Suprapubic skin (tissue), 4 donors: ENCODE measurements at places on chromosomes 2 and 18. TPM values are rescaled to one million over a fixed set of nuclear protein-coding genes. Genes with fewer than 3 reads are reported as not detected.

The OSR1 gene
- 12.8 TPM for total RNA-seq

The SLC11A1 gene
- 16.1 TPM for total RNA-seq

The INPP5D gene
- 8.5 TPM for total RNA-seq

The FAM110C gene
- total RNA-seq, result 21.3 TPM

The ACMSD gene
- total RNA-seq, result not detected

The SULT1C3 gene
- total RNA-seq, result not detected

The PRKRA gene
- total RNA-seq, result 54.7 TPM

The TACR1 gene
- 4.8 TPM for total RNA-seq

DNA sequence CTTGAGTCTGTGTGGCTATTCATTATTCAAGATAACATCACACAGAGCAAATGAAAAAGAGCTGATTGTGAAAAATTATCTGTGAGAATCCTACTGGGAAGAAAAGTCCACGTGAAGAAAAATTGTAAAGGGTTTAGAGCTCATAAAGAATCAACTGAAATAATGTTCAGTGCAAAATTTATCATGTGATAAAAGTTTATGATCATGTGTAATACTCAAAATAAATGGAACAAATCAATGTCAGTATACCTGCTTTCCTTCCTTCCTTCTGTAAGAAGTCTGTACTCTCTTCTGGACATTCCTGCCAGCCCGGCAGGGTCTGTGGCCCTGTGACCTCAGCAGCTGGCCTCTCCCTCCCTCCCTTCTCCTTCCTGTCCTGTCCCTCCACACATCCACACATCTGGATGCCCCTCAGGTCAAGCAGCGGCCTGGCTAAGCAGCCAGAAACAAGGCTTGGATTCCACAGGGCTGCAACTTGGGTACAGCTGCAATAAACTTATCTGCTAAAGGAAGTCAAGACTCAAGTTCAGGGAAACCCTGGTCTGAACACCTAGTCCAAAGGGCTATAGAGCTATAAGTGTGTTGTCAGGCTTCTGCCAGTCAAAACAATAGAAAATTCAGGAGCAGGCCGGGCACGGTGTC lies 172.1 kb downstream of the MREG start:
- H3K36me3 ChIP-seq, result no peaks in the 10 kb centered on the region
- H3K27ac ChIP-seq, result no peak overlapping the region
- no peaks in the 10 kb centered on the region for H3K27me3 ChIP-seq
- no peak overlapping the region for H3K4me3 ChIP-seq

DNA sequence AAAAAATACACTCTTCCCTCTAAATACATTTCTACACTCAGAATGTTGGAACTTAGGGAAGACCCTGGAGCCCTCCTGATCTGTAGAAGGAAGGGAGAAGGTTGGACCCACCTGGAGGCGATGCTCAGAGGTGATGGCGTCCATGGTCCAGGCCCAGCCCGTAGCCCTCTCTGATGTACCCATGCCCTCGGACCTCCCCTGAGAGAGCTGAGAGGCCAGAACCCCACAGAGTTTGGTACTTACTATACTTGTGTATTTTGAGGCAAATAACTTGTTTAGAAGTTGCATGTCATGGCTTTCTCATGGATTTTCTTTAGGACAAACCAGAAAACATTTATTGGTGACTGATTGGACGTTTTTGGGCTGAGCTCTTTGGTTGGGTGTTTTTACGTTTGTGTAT lies 10.5 kb downstream of the CTDP1 start:
- no peak overlapping the region for H3K27ac ChIP-seq
- peaks cover 6% of the 10 kb centered on the region for H3K4me1 ChIP-seq
- DNase-seq, result no peak
- no peaks in the 10 kb centered on the region for H3K36me3 ChIP-seq

GRCh38 chr2:235719146-235719942 lies 225.5 kb downstream of the AGAP1 start:
- H3K4me1 ChIP-seq, result peaks cover 12% of the 10 kb centered on the region
- no peaks in the 10 kb centered on the region for H3K36me3 ChIP-seq
- no peak for DNase-seq
- H3K27me3 ChIP-seq, result no peaks in the 10 kb centered on the region
- no peak overlapping the region for H3K27ac ChIP-seq

GRCh38 chr18:7641813-7642212 lies 74.7 kb downstream of the PTPRM start:
- H3K4me1 ChIP-seq, result no peaks in the 10 kb centered on the region
- H3K36me3 ChIP-seq, result no peaks in the 10 kb centered on the region
- DNase-seq, result no peak
- H3K27me3 ChIP-seq, result no peaks in the 10 kb centered on the region

DNA sequence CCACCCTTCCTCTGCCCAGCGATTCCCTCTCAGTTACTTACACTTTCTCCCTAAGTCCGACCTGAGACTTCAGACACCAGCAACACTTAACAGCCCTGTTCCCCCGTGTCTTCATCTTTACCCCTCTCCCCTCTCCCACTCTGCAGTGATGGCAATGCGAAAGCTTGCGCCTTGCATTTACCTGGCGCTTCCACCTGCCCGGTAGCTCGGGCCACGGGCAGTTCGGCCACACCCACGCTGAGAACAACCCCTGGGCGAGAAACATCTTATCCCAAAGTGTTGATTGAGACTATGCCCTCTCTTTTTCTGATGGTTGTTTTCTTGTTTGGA lies 558 bp downstream of the DNAJC10 start:
- peaks cover 12% of the 10 kb centered on the region for H3K36me3 ChIP-seq
- peak overlapping the region; percentile 76 for H3K27ac ChIP-seq
- H3K27me3 ChIP-seq, result no peaks in the 10 kb centered on the region
- peaks cover 26% of the 10 kb centered on the region for H3K4me1 ChIP-seq
- no peak for DNase-seq

DNA sequence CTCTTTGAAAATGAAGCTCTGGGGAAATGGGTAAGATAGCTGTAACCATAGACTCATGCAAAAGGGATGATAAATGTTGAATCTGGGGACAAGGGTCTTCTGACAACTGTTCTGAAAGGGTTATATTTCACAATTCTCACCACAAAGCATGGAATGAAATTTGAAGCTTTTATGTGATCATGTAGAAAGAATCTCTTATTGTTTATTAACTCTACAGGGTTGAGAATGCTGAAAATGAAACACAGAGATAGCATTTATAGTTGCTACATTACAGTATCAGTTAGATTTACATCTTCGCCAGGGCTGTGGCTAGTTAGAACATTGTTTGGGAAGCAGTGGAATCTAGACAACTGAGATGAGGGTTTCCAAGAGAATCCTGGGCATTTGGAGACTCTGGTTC lies 97.4 kb upstream of the LHCGR start:
- no peaks in the 10 kb centered on the region for H3K27me3 ChIP-seq
- no peak for DNase-seq
- no peak overlapping the region for H3K4me3 ChIP-seq
- no peaks in the 10 kb centered on the region for H3K36me3 ChIP-seq
- peaks cover 3% of the 10 kb centered on the region for H3K4me1 ChIP-seq

GRCh38 chr2:234378440-234378839 lies 118.4 kb downstream of the ARL4C start:
- H3K4me3 ChIP-seq, result no peak overlapping the region
- no peaks in the 10 kb centered on the region for H3K27me3 ChIP-seq
- H3K4me1 ChIP-seq, result peaks cover 35% of the 10 kb centered on the region
- no peaks in the 10 kb centered on the region for H3K36me3 ChIP-seq

DNA sequence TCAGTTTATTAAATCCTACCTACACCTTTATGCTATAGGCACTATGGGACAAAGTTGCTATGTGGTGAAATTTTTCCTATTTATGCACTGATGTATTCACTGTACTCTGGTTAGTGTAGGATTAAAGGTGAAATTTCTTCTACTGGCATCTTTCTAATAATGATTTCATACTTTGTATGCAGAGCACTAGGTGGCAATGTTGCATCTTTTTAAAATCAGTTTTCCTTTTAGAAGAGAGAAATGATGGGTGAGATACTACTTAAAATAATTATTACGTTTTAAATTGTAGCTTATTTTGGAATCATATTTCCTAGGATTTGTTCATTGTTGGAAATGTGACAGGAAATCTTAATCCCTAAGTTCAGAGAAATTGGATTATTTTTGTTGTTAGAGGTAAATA lies 150.9 kb downstream of the CD8B2 start:
- no peaks in the 10 kb centered on the region for H3K4me1 ChIP-seq
- H3K4me3 ChIP-seq, result no peak overlapping the region
- H3K27me3 ChIP-seq, result no peaks in the 10 kb centered on the region

- H3K4me3 ChIP-seq, result no peak overlapping the region
- no peaks in the 10 kb centered on the region for H3K36me3 ChIP-seq
- DNase-seq, result no peak
- peaks cover 12% of the 10 kb centered on the region for H3K4me1 ChIP-seq
- no peak overlapping the region for H3K27ac ChIP-seq
- H3K27me3 ChIP-seq, result no peaks in the 10 kb centered on the region
These were observed 32.5 kb downstream of the DPP4 start for GRCh38 chr2:162041485-162041884.

- no peak for DNase-seq
- no peak overlapping the region for H3K4me3 ChIP-seq
- H3K4me1 ChIP-seq, result no peaks in the 10 kb centered on the region
- H3K27me3 ChIP-seq, result no peaks in the 10 kb centered on the region
- H3K36me3 ChIP-seq, result no peaks in the 10 kb centered on the region
These were observed 173.0 kb downstream of the DDX1 start for GRCh38 chr2:15764683-15765011.

GRCh38 chr2:18605115-18605514 lies 15.7 kb upstream of the NT5C1B start:
- no peak for DNase-seq
- H3K27ac ChIP-seq, result no peak overlapping the region
- no peaks in the 10 kb centered on the region for H3K36me3 ChIP-seq
- no peak overlapping the region for H3K4me3 ChIP-seq
- no peaks in the 10 kb centered on the region for H3K27me3 ChIP-seq
- no peaks in the 10 kb centered on the region for H3K4me1 ChIP-seq

GRCh38 chr2:32877587-32878510 lies 68.9 kb upstream of the LTBP1 start:
- H3K4me1 ChIP-seq, result no peaks in the 10 kb centered on the region
- no peaks in the 10 kb centered on the region for H3K36me3 ChIP-seq
- no peaks in the 10 kb centered on the region for H3K27me3 ChIP-seq
- H3K27ac ChIP-seq, result no peak overlapping the region
- DNase-seq, result no peak

DNA sequence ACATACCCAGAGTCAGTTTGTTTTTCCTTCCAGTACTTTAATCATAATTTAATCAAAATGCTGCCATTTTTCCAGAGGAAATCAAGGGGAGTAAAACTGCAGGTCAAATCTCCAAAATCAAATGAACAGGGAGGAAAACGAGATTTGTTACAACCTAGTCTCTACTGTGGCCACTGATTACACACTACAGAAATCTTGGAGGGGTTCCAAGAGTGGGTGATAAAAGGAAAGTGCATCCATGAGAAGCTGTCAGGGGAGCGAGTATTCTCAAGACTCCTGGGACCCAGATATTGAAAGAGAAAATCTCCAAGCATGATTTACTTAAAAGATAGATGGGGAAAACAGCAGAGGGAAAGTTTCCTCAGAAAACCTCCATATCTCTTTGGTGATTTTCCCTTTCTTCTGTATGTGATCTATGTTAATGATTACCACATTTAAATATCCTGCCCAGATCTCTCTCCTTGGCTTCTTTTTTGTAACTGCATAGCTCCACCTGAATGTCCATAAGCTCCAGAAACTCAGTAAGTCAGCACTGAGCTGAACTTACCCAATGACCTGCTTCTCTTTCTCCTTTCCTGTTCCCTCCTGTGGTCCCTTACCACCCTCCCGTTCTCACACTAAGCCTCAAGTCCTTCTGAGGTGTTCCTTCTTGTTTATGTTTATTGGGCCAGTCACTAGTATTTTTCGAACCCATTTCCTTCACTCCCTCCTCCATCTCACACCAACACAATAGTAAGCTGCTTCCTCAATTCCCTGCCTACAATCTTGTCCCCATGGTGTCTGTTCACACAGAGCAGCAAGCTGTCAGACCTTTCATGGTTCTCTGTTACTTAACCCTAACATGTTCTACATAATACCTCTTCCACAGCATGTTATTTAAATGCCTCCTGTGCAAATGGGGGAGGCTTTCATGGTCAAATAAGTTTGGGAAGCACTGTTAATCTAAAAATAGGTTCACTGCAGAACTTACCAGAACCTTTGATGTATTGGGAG lies 73.9 kb upstream of the TWSG1 start:
- DNase-seq, result no peak
- no peaks in the 10 kb centered on the region for H3K27me3 ChIP-seq
- H3K27ac ChIP-seq, result no peak overlapping the region
- peaks cover 21% of the 10 kb centered on the region for H3K36me3 ChIP-seq
- no peak overlapping the region for H3K4me3 ChIP-seq

DNA sequence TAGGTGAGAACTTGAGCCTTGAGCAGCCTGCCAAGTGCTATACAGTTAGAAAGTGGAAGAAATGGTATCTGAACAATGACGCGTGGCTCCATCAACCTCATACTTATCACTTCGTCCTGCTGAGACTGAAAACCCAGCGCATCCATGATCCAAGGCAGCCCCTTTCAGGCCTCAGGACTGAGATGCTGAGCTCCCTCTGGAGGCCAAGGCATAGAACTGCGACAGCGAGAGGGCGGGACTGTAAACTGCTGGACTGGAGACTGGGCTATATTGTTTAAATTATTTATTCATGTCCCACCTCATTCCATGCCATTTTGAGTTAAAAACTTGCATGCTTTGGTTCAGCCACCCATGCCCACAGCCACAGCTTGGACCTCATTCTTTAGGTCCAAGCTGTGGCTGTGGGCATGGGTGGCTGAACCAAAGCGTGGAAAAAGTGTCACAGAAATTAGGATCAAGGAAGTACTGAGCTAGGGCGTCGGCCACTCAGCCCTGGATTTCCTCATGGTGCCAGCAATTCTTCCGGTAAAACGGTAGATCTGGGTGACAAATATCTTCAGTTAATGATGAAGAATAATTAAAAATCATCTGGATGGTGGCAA lies 195.5 kb downstream of the L3MBTL4 start:
- no peaks in the 10 kb centered on the region for H3K36me3 ChIP-seq
- H3K4me3 ChIP-seq, result no peak overlapping the region
- H3K27ac ChIP-seq, result no peak overlapping the region
- no peaks in the 10 kb centered on the region for H3K27me3 ChIP-seq
- no peaks in the 10 kb centered on the region for H3K4me1 ChIP-seq

DNA sequence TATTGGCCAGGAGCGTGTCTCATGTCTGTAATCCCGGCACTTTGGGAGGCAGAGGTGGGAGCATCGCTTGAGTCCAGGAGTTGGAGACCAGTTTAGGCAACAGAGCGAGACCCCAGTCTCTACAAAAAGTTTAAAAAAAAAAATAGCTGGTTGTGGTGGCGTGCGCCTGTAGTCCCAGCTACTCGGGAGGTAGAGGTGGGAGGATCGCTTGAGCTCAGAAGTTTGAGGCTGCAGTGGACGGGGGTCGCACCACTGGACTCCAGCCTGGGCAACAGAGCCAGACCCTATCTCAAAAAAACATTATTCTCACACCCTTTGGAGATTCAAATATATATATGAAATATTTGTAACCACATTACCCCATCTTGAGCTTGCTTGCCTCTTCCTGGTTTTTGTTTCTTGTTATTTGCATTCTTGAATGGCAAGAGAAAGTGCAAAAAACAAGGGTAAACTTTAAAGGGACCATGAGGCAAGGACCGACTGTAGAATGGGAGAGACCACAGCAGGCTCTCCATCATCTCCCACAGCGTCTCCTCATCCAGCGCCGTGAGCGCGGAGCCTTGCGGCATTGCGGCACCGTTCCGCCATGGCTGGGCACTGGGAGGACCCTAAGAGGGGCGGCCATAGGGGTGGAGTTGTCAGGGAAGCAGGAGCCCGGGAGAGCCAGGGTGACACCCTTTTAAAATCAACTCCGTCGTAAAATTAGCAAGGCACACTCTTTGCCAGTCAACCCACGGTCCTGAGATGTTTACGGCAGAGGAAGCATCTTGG lies 1.4 kb downstream of the ELP2 start:
- H3K27me3 ChIP-seq, result no peaks in the 10 kb centered on the region
- peaks cover 41% of the 10 kb centered on the region for H3K4me1 ChIP-seq
- peak overlapping the region; percentile 79 for H3K4me3 ChIP-seq
- H3K36me3 ChIP-seq, result peaks cover 11% of the 10 kb centered on the region
- H3K27ac ChIP-seq, result no peak overlapping the region
- DNase-seq, result no peak
